ENCODE measurements at places on chromosomes 1 and 21.

DNA sequence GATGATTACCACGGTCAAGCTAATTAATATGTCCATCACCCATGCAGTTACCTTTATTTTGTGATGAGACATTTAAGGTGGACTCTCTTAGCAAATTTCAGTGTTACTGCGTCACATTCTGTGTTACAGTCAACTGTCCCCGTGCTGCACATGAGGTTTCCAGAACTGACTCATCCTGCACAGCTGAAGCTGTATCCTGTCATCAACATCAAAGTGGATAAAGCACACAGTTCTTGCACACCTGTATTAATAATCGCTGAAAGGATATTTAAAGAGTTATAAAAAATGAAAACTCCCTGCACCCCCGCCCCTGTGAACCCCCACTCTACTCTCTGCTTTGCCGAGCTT, 3.4 kb upstream of the KRTAP10-5 start:
- no peak for DNase-seq

DNA sequence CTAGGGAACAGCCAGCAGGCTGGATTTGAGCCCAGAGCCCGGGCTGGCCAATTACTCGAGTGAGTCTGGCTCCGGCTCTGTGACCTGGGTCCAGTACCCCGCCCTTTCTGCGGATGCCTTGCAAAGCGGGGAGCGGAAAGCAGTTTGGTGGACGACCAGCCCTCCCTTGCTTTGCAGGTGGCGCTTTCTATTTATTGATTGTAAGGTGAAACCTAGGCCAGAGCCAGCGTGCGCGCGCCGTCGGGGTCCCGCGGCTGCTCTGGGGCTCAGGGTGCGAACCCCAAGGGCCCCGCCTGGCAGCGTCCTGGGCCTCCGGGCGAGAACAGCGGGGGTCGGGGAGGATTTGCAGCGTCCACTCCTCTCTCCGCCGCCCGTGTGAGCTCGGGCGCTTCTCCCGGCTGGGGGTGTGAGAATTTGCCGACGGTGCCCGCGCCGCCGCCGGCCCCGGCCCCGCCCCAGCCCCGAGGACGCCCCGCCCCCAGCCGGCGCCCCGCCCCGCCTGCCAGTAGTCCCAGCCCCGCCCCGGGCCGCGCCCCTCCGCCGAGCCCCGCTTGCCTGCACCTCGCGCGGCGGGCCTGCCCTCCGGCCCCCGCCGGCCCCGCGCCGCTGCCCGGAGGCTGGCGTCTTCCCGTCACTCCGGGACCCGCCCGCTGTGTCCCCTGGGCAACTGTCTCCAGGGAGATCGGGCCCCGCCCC, 37.6 kb downstream of the PIK3CD start:
- DNase-seq = no peak

- no peak for DNase-seq
Observed at GRCh38 chr1:41670217-41670957, 185.9 kb upstream of the EDN2 start.

DNA sequence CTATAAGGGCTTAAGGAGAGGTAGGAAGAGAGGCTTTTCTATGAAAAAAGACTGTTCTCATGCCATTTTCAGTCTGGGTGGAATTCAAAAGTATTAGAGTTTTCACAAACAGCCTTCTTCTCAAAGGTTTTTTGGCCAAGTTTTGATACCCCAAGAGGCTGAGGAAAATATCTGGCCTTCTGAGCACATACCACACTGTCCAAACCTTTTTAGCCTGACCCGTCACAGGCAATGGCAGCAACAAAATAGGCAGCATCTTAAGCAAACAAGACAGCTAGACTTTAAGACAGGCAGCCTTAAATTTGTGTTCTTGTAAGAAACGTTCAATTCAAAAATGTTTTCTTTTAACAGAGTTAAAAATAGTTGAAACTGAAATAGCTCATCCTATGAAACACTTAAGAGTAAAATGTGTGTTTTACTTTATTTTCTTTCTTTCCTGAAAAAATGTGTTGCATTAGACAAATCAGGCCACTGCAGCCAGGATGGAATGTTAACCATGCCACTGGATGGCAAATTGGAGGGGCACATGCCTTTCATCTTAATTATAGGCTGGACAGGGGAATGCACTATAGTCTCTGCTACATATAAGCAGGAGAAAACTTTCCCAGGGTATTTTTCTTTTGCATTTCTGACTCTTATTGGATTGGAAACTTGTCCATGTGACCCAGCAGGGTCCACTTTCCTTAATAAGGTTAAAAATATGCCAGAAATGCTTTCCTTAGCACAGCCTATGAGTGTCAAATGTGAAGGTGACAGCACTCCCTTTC, 315.0 kb downstream of the TGFB2 start:
- DNase-seq = no peak

DNA sequence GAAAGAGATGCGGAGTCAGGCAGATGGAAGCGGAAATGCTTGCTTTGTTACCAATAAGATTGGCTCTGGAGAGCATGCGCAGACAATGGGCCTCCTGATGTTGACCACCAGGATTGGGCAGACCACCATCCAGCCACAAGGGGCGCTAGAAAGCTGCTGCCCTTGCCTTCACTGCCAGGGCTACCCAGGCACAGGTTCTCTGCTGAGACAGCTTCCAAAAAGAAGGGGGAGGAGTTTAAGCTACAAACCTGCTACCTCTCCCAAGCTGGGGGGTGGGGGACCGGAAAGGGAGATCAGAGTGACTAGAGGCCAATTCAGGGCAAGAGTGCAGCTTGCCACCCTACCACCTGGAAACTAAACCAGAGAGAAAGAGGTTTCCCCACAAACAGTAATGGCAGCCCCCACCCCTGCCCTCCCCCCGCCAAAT, 369.7 kb downstream of the RRAGC start:
- DNase-seq = no peak

GRCh38 chr1:170619241-170620028, 44.5 kb upstream of the PRRX1 start:
- DNase-seq = no peak

- DNase-seq = no peak
Observed at GRCh38 chr21:17370916-17371315, 141.9 kb upstream of the CXADR start.

- no peak for DNase-seq
Observed at GRCh38 chr1:111990026-111990877, 784 bp upstream of the KCND3 start.

GRCh38 chr21:29523646-29524045, 224.9 kb downstream of the BACH1 start:
- no peak for DNase-seq

GRCh38 chr1:159296706-159297375, 5.3 kb upstream of the FCER1A start:
- DNase-seq = no peak

DNA sequence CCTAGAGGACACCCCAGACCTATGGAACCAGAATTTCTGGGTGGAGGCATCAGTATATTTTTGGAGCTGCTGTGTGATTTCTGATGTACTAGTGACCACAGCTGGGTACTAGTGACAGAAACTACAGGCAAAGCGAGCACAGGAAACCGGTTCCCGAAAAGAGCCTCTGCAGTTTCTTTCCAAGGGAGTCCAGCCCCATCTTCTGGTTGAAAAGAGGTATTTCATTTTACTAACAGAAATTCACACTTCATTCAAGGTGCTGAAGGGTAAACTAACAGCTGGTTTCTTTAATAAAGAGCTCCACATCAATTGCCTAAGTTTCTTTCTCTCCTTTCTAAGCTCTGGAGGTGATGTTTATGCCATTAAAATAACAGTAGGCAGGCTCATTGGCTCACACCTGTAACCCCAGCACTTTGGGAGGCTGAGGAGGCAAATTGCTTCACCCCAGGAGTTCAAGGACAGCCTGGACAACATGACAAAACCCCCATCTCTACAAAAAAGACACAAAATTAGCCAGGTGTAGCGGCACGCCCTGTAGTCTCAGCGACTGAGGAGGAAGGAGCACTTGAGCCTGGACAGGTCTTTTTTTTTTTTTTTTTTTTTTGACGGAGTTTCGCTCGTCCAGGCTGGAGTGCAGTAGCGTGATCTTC, 22.0 kb downstream of the THAP3 start:
- DNase-seq = no peak

DNA sequence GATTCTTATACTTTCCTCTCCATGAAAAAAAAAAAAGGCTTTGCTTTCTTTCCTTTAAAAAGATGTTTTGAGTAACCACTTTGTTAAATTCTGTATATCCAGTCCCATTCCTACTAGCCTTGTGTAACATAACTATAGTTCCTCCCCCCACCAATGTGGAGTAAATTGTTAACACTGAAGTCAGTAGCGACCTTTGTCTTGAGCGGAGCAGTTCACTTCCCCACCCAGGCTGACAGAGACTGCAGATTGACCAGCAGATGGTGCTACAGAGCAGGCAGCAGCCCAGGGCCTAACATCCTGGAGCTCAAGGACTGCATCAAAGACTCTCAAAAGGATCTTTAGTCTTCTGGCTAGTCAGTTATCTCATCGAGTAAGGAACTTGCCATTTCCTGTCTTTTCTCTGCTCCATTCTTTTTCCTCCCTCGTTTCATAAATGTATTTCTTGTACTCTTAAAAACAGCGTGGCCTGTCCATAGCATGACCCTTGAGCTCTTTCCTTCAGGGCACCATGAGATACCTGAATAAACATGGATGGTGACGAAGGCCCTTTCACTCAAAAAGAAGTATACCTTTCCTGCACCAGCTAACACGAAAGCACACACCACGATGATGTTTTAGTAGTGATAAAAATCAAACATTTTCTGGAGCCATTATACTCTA, 503.5 kb upstream of the PKN2 start:
- DNase-seq = no peak

GRCh38 chr1:54792686-54793282, 8.3 kb downstream of the TTC22 start:
- no peak for DNase-seq

GRCh38 chr1:46342084-46342656, 1.6 kb downstream of the NSUN4 start:
- DNase-seq = no peak

DNA sequence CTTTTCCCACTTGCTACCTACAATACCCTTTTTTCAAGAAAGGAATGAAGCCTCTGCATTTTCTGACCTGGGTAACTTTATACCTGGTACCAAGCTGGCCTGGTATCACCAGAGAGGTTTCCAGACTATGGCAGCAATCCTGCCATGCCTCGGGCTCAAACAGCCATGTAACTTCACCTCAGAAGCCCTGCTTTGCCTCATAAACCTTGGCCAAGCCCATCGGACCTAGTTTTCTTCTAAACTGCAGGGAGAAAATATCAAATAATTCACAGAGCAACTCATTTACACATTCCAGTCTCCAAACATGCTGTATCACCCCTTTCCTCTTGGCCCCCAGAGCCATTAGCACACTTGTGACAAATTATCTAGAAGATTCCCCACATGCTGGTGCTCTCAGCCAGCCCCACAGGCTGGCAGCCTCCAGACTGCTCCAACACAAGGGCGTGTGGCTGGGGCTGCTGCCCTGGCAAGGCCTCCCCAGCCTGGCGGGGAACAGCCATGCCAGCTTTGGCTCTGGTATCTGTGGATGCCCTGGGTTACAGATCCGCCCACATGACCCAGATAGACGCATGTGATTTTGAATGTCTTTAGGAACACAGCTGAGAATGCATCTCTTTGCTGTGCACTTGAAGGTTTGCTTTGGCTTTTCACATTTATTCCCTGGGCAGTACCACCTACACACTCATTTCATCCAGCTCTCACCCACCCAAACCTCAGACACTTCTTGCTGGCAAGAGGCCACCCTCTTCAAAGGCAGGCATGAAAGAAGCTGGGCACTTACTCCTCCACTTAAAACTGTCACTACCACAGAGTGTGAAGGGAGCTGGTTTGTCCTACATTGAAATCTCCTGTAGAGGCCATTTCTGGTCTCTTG, 70.0 kb upstream of the BCAR3 start:
- no peak for DNase-seq

- DNase-seq = no peak
Observed at GRCh38 chr1:5847013-5847659, 145.1 kb downstream of the NPHP4 start.

- no peak for DNase-seq
Observed at GRCh38 chr1:228185641-228185965, 20.0 kb downstream of the IBA57 start.

GRCh38 chr1:106754957-106755356, 301.5 kb upstream of the PRMT6 start:
- DNase-seq = no peak

- DNase-seq = no peak
Observed at GRCh38 chr1:80645621-80646020, 1155.1 kb upstream of the ADGRL2 start.

DNA sequence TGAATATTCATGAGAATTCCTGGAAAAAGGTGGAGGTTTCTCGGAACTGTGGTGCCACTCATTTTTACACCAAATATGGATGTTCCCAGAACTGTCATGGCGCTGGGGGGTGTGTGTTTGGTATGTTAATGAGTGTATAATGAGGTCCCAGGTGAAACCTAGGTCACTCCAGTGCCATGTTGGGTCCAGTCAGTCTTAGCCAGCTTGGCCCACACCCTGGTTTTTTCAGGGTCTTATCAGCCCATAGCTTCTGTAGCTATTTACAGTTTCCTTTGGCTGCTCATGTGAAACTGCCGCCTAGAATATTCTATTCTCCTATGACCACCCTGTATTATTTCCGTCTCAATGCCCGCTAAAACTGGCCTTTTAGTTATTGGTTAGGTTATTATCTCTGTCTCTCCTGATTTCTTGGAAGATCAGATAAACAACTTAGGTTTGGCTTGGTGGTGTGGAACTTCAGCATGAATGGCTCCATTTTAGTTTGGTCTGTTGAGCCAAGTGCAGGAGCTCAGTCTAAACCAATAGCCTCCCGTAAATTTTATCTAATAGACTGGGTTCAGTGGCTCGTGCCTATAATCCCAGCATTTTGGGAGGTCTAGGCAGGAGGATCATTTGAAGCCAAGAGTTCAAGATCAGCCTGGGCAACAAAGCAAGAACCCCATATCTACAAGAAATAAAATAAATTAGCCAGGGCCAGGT, 42.1 kb upstream of the EDARADD start:
- no peak for DNase-seq

DNA sequence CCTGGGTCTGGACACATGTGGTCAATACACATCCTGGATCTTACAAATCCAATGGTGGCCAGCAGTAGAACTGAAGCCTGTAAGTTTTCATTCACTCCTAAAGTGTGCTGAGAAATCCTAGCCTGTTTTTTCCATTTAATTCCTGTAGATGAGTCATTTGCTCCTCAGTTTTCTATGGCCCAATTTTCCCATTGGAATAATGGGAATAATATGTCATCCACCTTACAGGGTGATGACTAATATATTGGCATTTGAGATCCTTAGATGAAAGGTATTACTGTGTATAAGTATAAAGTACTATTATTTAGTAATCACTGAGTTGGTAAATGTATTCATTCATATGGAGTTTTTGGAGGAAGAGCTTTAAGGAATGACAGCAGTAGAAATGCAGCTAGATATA, 89.7 kb upstream of the ADAR start:
- DNase-seq = no peak

GRCh38 chr21:38798481-38798882, 7.2 kb upstream of the ETS2 start:
- DNase-seq = no peak

GRCh38 chr1:32335790-32336590, at the start of gene MARCKSL1:
Gene MARCKSL1, minus strand, starts transcription at chr1:32336233. Its CDS starts 200 bp downstream, at chr1:32336033.
- DNase-seq = no peak

- DNase-seq = no peak
Observed at GRCh38 chr1:68113966-68114365, 63.5 kb upstream of the DIRAS3 start.
